Cerebellar nuclear complex (tissue), 1 donor: ENCODE measurements at places on chromosomes 7 and 10.

DNA sequence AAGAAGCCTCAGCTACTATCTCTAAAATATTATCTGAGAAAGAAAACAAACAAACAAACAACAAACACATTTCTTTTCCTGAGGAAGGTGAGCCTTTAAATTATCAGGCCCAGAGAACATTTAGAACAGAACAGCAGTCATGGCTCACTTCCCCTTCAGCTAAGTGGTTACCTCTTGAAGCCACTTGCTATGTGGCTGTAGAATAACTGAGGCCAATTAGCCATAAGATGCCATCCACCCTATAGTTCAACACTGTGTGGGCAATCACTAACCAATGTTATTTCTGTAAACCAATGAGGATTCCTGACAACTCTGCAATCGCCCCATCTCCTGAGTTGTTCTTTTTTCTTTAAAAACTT, 3.7 kb upstream of the UPP1 start:
- no peak for DNase-seq

DNA sequence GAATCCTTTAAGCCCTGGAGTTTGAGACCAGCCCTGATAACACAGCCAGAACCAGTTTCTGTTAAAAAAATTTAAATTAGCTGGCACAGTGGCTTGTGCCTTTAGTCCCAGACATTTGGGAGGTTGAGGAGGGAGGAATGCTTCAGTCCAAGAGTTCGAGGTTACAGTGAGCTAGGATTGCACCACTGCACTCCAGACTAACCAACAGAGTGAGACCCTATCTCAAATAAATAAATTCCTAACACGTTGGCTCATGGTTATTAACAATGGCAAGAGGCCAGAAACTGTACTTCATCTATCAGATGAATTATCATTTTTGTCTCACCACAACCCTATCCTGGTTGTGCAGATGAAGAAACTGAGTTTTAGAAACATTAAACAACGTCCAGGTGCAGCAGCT, 2.1 kb upstream of the PPIA start:
- no peak for DNase-seq

- no peak for DNase-seq
Measured at GRCh38 chr10:70649526-70649925, 22.8 kb upstream of the ADAMTS14 start.

GRCh38 chr7:120802751-120803150, 55.2 kb downstream of the TSPAN12 start:
- DNase-seq: no peak

DNA sequence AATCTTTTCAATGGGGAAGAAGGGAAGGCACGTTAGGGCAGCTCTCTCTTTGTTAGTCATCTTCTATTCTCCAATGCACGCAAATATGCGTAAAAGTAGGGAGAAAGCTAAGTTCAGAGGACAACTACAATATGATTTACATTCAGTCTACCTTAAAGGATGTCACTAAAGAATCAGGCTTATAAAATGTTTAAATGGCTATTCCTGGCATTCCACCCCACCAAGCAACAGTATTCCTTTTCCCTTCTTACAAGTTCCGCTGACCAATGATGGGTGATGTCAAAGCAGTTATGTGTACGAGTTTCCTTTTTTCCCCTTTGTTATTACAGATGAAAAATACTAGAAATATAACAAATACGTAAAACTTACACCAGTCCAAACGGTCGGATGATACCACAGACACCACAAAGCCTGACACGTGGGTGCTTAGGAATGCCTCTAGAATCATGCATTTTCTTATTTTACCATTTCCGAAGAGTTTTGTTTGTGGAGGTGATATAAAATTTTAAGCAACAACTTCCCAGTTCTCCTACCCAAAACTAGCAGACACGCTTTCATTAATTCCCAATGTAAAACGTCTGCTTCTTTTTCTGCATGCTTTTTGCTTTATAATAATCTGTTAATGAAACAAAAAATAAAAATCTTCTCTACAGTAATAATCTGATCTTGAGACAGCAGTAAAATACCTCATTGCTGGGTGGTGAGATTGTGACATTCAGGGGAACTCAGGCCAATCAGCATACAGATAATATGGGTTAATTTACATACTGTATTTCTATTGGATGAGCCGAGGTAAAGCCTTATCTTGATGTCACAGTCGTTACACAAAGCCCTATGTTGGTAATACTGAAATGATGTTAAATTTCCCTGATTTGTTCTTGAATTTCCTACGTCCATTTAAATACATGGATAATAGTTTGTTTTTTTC, 708 bp upstream of the GPR85 start:
- DNase-seq: peak; percentile 22

GRCh38 chr10:13750299-13751190, 163.8 kb downstream of the PRPF18 start:
- DNase-seq: no peak

DNA sequence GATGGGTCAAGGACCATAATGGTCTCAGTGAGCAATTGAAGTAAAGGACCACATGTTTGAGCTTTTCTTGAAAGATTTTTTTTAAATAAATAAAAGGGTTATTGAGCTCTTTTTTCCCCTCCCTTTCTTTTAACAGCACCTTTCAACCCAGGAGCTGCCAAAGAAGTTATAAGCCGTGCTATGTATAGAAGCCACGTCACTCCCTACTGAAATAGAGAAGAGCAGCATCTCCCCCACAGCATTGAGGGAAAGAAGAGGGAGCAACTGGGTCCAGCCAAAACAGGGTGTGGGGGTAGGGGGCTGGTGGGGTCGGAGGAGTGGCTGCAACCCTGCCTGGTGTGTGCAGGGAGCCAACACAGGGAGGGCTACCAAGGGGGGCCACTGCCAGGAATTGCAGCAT, 227.2 kb downstream of the PLXNA4 start:
- DNase-seq: no peak

- DNase-seq: no peak
Measured at GRCh38 chr10:132453470-132453861, 56.5 kb downstream of the PWWP2B start.

DNA sequence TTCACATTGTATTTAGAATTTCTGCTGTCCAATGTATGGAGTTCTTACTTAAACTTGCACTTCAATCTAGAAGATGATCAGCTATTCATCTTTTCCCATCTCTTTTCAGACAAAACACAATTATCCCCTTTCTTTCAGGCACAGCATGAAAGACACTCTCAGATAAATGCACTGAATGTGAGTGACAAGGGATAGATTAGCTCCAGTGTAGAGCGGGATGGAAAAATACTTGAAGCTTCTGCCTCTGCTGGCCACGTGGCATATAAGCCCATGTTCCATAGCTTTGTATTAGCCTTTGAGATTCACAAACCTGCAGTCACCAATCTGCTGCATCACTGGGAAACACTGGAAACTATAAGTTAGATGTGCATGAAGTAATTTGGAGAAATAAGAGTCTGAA, 162.2 kb upstream of the FAM3C start:
- no peak for DNase-seq

GRCh38 chr7:94354953-94355352, 39.7 kb upstream of the COL1A2 start:
- no peak for DNase-seq
